ENCODE measurements at places on chromosomes 11 and 22.

DNA sequence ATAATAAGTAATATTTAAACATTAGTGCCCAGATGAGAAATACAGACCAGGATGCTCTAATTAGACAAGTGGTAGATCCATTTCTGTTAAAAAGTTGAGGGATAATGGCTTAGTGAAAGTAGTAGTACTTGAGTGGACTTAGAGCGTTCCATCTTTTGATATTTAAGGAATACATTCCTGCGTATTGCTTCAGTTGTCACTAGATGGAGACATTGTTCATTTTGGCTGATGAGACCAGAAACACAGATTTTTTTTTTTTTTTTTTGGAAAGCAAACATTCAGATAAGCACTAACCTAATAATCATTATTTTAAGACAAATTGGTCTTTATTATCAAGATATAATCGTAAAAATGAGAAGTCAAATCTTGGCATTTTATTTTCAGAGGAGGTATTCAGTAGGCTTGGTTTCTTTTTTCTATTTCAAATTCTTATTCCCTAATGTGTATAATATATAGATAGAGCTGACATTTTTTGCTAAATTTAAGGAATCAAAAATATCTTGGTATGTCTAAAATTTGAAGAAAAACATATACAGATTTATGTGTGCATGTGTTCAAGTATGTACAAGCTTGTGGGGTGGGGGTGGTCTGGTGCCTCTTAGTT, 92.9 kb downstream of the DYNC2H1 start:
- DNase-seq, result no peak

DNA sequence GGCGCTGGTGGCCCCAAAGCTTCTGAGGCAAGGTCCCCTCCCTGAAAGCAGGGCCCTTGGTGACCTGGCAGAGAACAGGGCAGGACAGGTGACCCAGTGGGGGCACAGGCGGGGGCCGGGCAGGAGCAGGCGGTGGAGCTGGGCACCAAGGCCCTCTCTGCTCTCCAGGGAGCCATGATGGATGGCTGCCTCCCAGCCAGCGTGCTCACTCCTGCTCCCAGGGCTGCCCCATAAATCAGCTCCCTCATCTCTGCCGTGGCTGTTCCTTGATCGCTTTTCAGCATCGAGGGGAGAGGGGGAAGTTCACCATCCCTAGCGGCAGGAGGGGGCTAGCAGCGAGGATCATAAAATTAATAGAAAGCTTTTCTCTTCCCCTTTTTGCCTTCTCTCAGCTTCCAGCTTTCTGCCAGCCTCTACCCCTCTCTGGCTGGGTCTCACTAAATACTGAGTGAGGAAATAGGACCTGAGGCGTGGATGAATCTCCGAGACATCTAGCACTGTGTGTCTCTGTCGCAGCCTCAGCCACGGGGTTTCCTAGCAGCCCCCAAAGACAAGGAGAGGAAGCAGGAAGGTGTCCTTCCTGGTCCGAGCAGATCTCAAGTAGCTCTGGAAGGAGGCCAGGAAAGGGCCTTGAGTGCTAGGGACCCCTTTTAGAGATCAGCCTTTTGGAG, 22.2 kb upstream of the ELFN2 start:
- no peak for DNase-seq

GRCh38 chr11:64074239-64074638, 38.5 kb downstream of the FLRT1 start:
- DNase-seq, result no peak

DNA sequence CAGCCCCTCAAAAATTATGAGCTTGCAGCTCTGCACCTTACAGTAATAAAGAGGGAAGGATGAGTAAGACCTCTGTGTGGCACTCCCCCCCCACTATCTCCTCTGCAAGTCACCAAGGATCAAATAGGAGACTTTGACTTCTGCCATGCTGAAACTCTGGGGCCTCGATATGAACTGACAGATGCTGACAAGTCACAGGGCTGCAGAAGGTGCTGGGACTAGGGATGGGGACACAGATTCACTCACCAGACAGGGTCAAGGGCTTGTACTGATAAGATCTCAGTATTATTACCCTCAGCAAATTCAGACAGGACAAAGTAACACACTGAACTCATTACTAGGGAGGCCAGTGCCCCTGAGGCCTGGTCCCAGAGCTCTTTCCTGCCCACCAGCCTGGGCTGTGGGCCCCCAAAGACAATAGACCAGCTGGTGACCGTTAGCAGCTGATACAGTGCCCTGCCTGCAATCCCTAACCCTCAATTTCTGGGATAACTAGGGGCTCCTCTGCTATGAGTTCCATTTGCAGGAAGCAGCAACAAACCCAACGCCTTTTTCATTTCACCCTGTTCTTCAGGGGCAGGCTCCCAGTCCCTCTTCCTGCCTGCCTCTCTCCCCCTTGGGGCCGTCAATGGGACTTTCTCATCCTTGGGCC, 20.1 kb downstream of the TMPRSS13 start:
- DNase-seq, result no peak

Data from cortex of kidney (tissue), 1 donor.